ENCODE measurements at places on chromosomes 2 and 18.

GRCh38 chr2:64637931-64638330, 15.8 kb downstream of the SERTAD2 start:
- DNase-seq, result peak; percentile 31

GRCh38 chr18:71105994-71106546, 817.2 kb downstream of the SOCS6 start:
- DNase-seq, result no peak

DNA sequence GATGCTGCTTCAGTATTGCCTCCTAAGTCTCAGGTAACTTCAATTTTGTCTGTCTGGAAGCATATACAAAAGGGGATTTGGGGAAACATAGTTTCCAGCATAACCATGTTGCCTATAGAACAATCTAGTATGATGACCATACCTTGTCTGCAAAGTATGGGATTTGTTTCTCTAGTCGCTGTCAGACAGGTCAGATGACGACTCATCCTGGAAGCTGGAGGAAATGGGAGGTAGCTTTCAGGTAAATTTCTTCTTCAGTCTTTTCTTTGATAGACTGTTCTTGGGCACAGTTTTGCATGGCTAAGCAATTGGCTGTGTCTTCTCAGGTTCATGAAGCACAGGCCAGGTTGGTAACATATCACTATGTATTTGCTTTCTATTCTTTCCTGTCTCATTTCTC, 2.8 kb upstream of the OSBPL6 start:
- no peak for DNase-seq

DNA sequence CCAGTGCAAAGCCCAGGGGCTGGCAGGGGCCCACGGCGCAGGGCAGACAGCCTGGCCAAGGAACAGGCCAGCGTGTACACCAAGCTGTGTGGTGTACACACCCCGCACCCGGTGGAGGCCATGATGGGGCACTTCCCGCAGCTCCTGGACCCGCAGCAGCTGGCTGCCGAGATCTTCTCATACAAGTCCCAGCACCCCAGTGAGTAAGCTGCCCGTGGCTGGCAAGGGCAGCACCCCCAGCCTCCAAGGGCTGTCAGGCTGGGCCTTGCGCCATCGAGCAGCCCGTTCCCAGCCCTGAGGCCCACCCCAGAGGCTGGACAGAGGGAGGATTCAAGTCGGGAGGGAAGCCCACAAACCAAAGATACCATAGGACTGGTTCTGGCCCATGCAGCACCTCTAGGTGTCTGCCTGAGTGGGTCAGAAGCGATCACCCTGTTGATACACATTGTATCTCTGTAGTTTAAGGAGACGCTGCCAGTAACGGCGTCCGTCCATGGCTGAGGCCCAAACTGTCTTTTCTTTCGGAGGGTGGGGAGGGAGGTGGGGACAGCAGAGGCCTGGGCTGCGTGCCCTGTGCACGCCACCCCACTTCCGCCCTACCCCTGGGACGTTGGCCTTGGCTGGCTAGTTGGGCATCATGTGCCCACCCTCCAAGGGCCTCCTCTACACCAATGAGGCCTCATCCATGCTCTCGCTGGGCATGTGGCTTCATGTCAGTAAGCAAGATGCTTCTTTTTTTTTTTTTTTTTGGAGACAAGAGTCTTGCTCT, 16.8 kb upstream of the MTERF4 start:
- no peak for DNase-seq

DNA sequence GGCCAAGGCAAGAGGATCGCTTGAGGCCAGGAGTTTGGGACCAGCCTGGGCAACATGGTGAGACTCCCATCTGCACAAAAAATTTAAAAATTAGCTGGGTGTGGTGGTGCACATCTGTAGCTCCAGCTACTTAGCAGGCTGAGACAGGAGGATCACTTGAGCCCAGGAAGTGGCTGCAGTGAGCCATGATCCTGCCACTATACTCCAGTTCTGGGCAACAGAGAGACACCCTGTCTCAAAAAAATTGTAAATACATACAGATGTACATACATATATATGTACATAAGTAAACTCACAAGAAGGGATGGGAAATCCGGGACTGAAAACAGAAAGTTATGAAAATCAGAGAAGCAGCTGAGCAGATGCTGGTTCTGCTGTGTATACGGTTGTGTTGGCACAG, 29.6 kb upstream of the TAF4B start:
- DNase-seq, result no peak

DNA sequence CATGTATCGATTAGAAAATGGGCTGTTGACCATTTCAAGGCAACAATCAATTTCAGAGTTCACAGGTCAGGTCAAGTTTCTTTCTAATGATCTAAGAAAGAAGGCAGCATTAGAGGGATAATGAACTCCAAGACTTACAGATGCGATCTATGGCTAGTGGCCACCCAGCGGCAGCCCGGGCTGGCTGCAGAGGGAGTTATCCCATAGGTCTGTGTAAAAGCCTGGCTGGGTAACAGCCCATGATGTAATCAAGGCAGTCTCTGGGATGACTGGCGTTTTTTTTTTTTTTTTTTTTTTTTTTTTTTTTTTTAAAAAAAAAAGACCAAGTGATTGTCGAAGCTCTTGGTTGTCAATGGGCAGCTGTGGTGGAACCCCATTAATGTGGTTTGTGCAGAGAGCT, 171.1 kb upstream of the SKOR2 start:
- DNase-seq, result no peak

DNA sequence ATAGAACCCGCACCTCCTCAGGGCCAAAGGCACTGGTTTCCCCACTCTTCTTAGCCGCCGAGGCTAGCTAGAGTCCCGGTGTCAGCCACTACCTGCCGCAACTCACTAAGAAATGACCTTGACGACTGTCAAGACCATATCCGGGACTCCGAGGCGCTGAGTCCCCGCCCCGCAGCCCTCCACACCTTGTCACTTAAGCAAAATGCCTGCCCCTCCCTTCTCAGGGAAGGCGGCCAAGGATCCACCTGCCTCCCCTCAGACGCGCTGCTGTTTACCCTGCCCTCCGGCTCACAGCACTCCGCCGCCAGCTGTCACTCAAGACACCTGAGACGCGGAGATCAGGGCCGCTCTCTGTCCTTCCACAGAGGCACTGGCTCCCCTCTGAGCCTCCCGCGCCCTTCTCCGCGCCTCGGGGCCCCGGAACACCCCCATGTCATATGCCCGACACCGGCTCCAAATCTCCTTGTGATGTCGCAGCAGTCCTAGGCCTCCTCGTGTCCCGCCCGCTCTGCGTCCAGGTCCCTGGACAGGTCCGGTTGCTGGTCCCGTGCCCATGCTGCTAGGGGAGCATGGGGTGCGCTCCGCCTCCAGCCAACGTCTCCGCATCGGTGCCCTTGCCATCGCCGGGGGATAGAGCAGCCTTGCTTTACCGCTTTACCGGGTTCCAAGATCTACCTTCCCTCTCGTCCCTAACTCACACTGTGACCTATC, 32.5 kb upstream of the REG3G start:
- no peak for DNase-seq

DNA sequence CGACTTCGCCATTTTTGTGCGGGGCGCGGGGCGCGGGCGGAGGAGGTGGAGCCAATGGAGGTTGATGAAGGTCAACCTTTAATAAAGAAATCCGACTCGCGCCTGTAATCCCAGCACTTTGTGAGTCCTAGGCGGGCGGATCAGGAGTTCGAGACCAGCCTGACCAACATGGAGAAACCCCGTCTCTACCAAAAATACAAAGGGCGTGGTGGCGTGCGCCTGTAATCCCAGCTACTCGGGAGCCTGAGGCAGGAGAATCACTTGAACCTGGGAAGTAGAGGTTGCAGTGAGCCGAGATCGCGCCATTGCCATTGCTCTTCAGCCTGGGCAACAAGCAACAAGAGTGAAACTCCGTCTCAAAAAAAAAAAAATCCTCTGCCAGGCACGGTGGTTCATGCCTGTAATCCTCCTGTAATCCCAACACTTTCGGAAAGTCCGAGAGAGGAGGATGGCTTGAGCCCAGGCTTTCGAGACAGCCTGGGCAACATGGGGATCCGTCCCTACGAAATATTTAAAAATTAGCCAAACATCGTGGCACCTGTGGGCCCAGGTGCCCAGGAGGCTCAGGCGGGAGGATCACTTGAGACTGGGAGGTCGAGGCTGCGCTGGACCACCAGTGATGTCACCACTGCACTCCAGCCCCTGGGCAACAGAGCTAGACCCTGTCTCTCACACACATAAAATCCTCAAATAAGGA, 493 bp upstream of the PREB start:
- no peak for DNase-seq

GRCh38 chr18:1658908-1659566, 754.4 kb downstream of the ADCYAP1 start:
- no peak for DNase-seq

DNA sequence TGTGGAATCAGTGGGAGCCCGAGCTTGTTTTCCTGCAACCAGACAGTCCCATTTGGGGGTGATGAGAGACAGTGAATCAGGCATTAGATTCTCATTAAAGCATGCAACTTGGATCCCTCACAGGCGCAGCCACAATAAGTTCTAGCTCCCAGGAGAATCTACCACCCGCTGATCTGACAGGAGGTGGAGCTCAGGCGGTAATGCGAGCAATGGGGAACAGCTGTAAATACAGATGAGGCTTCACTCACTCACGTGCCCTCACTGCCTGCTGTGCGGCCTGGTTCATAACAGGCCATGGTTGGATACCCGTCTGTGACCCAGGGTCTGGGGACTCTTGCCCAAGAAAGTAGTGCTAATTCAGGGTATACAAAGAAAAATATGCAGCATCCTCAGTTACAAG, 144.8 kb upstream of the RGPD4 start:
- no peak for DNase-seq

DNA sequence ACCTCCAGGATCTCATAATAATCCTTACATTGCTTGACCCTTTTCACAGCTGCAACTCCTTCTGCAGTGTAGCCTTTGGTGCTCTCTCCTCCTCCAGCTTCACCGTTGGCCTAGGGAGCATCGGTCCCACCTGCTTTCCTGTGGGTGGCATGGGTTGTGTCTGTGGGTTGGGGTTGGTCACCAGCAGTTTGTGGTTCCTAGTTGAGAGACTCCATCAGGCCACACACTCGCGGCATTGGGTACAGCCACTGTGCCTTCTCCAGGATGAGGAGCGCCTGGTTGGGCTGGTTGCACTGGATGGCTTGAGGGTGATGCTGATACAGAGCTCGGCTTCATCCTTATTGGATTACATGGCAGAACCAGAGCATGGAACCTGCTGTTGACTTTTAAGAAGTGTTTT, 69.4 kb upstream of the SPRED2 start:
- no peak for DNase-seq

DNA sequence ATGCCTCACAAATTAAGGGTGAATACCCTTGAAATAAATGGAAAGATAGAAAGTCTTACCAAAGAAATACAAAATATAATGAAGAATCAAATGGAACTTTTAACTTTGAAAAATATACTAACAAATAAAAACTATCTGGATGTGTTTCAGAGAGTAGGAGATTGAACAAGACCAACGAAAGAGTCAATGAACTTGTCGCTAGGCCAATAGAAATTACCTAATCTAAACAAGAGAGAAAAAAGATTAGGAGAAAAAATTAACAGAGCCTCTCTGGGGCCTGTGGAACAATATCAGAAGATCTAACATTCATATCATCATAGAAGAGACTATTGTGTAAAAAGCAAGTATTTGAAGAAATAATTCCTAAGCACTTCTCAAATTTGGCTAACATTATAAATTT, 11.1 kb downstream of the FRZB start:
- no peak for DNase-seq

GRCh38 chr2:46229134-46230063, 67.8 kb upstream of the EPAS1 start:
- peak; percentile 20 for DNase-seq

GRCh38 chr2:109475531-109476210, 138.1 kb downstream of the SEPTIN10 start:
- DNase-seq, result peak; percentile 80

DNA sequence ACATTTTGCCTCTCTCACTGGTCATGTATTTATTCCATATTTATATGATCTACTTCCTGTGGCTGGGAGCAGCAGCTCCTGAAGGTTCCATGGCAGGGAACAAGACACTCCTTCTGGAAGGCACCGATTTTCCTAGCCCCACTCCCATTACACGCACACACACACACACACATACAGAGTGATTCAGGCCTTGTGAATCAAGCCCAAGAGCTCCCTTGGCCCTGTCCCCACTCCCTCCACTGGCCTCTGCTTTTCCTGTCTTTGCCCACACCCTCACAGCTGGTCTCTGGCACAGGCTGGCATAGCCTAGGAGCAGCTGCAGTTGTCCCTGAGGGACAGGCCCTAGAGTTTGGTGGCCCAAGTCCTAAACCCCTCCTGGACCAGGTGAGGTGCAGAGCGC, 201.7 kb downstream of the NAPG start:
- peak; percentile 39 for DNase-seq

DNA sequence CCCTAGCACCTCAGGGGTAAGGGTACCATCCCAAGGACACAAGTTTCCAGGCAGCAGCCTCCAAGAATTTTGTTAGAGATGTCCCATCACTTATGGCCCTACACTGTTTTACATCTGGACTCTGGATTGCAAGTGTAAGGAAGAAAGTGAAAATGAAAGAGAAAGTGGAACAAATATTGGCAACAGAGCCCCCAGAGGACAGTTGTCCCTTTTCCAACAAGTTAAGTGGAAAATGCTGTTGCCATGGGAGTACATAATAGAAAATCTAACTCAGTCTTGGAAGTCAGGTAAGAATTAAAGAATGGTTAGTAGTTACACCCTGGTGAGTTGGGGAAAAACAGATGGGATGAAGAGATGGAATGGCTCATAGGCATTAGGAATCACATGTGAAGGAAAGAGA, 50.6 kb downstream of the TTC21B start:
- peak; percentile 17 for DNase-seq

- DNase-seq, result no peak
These were observed 674.3 kb upstream of the NRXN1 start for GRCh38 chr2:51706220-51706619.

GRCh38 chr2:127486247-127487058, 39.8 kb downstream of the IWS1 start:
- peak; percentile 20 for DNase-seq

DNA sequence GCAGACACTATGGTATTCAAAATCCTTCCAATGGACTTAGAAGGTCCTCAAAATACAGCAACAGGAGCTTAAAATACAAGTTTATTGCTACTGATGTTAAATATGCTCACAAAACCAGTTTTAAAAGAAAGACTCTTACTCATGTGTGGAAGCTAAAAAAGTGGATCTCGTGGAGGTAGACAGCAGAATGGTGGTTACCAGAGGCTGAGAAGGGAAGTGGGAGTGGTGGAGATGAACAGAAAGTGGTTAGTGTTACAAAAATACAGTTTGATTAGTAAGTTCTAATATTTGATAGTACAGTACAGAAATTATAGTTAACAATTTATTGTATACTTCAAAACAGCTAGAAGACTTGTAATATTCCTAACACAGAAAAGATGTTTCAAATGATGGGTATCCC, 12.1 kb downstream of the ADAM17 start:
- DNase-seq, result no peak

- peak; percentile 23 for DNase-seq
These were observed 31.1 kb upstream of the PPP1R1C start for GRCh38 chr2:181954538-181954883.

- no peak for DNase-seq
These were observed 47.4 kb downstream of the IMPA2 start for GRCh38 chr18:12028674-12029073.

- DNase-seq, result no peak
These were observed 374.7 kb downstream of the TNS1 start for GRCh38 chr2:217628061-217628460.

All from IMR-90 (cell line).